MCF 10A (cell line): ENCODE measurements at places on chromosomes 6 and 20. TPM values are rescaled to one million over a fixed set of nuclear protein-coding genes. Genes with fewer than 3 reads are reported as not detected.

Gene GPR63
- total RNA-seq: 0.42 and 0.54 TPM in 2 replicates

DNA sequence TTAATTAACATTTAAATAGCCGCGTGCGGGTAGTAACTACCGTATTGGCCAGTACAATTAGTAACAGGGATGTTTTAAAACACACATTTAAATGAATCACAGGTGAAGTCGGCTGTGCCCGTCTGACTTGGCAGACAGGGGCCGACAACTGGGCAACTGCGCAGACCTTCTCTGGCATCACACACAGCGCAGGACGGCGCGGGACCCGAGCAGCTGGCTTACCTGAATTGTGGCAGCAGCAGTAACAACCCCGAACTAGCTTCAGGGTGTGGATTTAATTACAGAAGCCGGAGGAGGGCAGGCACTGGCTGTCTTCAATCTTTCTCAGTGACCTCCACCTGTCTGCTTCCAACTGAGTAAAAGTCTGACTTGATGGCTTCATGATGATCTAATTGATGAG is 91.7 kb downstream of the DACT2 start:
- no peak for DNase-seq

Gene SERPINB1
- 20.8 and 28.0 TPM in 2 replicates for total RNA-seq

GRCh38 chr6:21801446-21802174 is 208.1 kb downstream of the SOX4 start:
- DNase-seq: no peak

GRCh38 chr20:47506335-47506734 is 4.6 kb downstream of the NCOA3 start:
- no peak for DNase-seq

DNA sequence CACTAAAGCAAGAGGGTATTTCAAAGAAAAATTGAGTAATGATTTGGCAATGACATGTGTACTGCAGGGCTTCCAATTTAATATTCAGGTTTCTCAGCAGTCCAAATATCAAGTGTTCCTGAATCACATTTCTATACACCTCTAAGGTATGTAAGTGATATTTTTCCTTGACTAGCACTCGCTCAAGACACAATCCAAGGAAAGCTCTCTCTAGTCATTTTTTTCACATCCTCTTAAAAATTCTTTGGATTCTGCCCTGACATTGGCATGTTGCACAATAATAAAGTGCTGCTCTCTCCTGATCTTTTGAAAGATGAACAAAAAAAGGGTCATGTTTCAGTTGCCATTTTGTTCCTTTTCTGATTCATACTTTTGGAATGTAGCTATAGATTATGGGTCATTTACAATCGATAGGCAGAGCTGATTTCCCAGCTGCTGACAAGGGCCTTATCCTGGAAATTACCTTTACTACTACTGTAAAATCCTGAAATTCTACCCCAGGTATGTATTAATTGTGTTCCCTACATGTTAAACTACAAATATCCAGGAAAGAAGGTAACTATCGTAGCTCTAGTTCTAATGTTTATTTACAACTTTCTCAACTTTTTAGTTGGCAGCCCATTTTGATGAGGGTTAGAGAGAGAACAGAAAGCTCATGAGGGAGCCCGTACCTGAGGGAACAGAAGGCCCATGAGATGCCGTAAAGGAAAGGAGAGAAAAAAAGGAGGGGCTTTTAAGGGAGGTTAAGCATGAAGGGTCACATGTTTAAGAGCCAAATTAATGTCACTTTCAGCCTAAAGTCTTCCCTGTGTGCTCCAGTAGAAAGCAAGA is 22.2 kb upstream of the ADGRG6 start:
- DNase-seq: peak; percentile 36

- DNase-seq: no peak
These were observed 306.5 kb upstream of the RSPO3 start for GRCh38 chr6:126812010-126812409.

- DNase-seq: peak; percentile 34
These were observed 243.7 kb downstream of the TFAP2C start for GRCh38 chr20:56872620-56873458.

DNA sequence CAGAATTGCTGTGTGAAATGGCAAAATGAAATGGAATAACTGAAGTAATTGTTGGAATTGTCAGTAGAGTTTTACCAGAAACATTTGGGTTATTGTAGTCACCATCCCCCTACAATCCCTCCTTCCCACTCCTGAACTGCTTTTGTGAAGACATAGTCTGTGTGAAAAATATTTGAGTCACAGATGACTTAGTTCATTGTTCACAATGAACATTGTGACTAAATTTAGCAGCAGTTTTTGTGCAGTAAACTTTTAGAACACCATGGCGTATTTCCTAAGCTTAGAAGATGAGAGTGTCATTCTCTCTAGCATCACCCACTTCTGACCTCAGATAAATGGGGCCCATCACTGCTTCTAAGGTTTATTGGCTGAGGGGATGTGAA is 11.0 kb downstream of the OTOR start:
- DNase-seq: no peak

Gene GSTA2
- total RNA-seq: not detected in 2 replicates

DNA sequence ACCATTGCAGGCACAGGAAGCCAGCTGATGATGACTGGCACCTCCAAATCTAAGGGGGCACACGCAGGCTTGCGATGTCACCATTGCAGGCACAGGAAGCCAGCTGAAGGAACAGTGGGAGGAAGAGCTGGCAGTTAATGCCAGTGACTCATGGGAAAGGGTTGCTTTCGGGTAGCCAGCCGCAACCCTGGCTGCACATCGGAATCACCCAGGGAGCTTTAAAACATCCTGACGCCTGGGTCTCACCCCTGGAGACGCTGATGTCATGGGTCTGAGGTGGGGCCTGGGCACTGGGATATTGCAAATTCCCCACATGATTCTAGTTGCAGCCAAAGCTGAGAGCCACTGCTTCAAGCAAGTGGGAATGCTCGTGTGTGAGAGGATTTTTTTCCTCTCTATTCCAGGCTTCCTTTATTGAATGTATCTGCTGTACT is 16.1 kb upstream of the CCN6 start:
- DNase-seq: peak; percentile 86

DNA sequence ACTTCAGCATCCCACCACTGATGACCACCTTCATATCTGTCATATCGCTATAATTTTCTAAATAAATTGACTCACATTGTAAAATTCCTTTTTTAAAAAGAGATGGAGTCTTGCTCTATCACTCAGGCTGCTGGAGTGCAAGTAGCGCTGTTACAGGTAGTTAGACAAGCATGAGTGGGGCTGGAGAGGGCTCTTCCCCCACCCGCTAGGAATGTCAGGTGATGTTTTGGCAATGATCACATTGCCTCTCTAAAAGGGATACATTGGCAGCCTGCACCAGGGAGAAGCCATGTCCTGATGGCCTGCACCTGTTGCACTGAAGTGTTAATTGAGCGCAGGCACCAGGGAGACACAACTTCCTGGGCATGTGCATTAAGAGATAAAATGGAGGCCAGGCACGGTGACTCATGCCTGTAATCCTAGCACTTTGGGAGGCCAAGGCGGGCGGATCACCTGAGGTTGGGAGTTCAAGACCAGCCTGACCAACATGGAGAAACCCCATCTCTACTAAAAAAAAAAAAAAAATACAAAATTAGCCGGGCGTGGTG is 16.9 kb upstream of the SLC22A16 start:
- DNase-seq: no peak

Gene CD24
- total RNA-seq: 7.2 and 10.4 TPM in 2 replicates

Gene SIRPG
- total RNA-seq: not detected in 2 replicates

DNA sequence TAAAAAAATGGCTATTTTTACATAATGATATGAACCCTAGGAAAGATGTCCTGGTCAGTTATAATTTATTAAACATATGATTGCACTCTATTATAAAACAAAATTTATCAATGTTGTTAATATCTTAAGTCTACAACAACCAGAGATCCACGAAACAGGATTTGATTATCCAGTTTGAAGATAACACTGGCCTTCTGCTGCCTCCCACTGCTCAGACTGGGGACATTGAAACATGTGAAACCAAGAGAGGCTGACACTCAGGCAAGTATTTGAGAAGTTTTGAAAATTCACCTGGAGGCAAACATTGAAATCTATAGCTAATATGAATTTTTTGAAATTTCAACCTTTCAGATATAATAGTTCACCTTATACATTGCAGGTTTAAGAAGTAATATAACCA is 219.3 kb upstream of the HSF2 start:
- DNase-seq: no peak

Gene RAMACL
- 5.3 and 5.8 TPM in 2 replicates for total RNA-seq

DNA sequence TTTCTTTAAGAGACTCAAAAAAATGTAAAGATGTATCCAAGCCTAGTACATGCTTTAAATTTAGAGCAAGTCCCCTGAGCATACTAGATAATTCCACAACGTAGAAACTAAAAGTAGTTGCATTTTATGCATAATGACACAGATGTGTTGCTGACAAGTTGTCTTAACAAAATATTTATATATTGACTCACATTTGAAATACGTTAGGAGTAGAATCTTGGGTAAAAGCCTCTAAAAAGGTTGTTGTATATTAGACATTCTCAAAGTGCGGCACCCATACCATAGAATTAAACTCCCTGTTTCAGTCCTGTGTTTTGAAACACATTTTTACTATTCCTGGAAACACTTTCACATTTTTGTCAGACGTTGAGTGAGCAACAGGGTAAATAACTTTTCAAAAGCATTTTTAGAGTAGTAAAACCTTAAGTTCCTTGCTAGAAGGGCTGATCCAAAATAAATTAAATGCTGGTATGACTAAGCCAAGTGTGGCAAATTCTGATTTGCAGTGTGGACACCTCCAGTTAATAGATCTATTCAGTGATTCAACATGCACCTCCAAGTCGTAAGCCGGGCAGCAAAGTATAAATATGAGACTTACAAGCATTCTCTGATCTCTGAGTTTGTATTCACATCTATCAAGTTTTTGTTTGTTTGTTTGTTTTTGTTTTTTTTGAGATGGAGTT is 97.5 kb downstream of the GMDS start:
- DNase-seq: no peak

GRCh38 chr6:548517-548916 is 108.4 kb downstream of the HUS1B start:
- no peak for DNase-seq

DNA sequence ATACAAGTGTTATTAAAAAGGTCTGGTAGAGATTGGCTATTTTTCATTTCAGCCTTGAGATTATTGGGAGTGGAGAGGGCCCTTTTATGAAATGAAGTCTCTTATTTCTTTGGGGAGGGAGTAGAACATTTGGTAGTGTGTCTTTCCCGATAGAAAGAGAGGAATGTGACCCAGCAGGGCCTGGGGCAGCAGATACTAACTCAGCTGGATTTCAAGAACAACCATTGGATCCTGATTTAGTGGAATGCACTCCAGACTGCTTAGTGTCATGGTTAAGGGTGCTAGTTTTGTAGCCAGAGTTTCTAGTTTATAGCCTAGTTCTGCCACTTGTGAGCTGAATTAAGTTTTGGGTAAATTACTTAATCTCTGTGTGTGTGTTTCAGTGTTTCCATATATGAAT is 18.4 kb upstream of the FLRT3 start:
- DNase-seq: no peak

GRCh38 chr20:54291339-54292010 is 83.6 kb downstream of the PFDN4 start:
- no peak for DNase-seq

DNA sequence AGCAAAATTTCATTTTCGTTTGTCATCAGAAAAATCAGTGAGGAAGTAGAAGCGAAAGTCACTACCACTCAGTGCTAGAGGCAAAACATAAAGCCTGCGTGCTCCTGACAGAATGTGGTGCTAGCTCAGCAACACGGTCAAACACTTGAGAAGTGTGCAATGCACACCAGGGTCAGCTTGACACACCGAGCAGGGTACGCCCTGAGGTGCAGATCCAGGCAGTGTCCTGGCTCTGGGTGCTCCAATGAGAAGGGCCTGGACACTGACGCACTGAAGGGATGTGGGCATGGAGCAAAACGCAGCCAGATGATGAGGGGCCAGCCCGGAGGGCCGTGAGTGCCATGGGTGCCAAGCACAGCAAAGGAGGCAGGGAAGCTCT is 5.9 kb downstream of the RNASET2 start:
- DNase-seq: no peak

Gene TP53TG5
- total RNA-seq: not detected in 2 replicates

- DNase-seq: peak; percentile 25
These were observed 135.0 kb upstream of the SGK1 start for GRCh38 chr6:134452906-134453305.

- DNase-seq: no peak
These were observed 48.5 kb upstream of the NOP56 start for GRCh38 chr20:2603816-2604505.

- no peak for DNase-seq
These were observed 295.6 kb upstream of the PLN start for GRCh38 chr6:118252474-118252873.

DNA sequence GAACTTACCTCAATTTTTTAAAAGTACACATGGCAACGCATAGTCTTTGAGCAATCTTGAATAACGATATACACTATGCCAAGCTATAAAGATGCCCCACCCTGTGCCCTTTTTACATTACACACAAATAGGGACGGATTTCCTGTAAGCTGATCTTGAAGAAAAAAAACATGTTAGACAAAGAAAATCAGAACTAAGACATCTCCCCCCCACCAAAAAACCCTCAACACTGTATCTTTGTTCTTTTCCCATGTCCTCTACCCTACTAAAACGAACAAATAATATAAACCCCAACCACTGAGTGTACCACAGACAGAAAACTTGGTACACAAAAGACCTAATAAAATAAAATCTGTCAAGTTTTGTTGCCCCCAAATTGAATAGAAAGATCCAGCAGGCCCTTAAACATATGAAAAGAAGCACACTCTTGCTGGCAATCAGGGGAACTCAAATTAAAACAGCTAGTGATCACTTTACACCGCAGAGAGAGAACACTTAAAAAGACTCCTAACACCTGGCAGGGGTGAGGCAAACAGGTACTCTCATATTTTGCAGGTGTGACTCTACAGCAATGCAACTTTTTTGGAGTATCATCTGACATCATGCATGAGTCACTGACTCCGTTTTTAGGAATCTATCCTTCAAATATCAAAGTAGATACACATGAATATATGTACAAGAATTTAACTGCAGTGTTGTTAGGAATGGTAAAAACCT is 29.6 kb downstream of the BACH2 start:
- DNase-seq: no peak

Gene BTN1A1
- not detected in 2 replicates for total RNA-seq

Gene THBD
- total RNA-seq: 15.4 and 36.2 TPM in 2 replicates

- DNase-seq: no peak
These were observed 84.2 kb downstream of the HUS1B start for GRCh38 chr6:572596-573265.

- DNase-seq: no peak
These were observed 19.2 kb upstream of the LMBRD1 start for GRCh38 chr6:69816026-69816425.

- DNase-seq: no peak
These were observed 91.7 kb downstream of the ERMARD start for GRCh38 chr6:169843110-169843509.

GRCh38 chr6:6744551-6744950 is 156.0 kb downstream of the LY86 start:
- no peak for DNase-seq

- DNase-seq: no peak
These were observed 21.8 kb upstream of the UFL1 start for GRCh38 chr6:96499781-96500180.

Gene RNF39
- total RNA-seq: 2.3 and 3.6 TPM in 2 replicates

GRCh38 chr6:137283940-137284810 is 65.0 kb upstream of the IFNGR1 start:
- no peak for DNase-seq

- no peak for DNase-seq
These were observed 68.6 kb upstream of the RALGAPA2 start for GRCh38 chr20:20781029-20781428.

Gene USP49
- total RNA-seq: 4.1 and 4.3 TPM in 2 replicates

Gene HAO1
- total RNA-seq: not detected in 2 replicates
